Ovary (tissue), 10 donors: ENCODE measurements at places on chromosomes 4 and X. TPM values are rescaled to one million over a fixed set of nuclear protein-coding genes. Genes with fewer than 3 reads are reported as not detected.

MAGEA11 gene
- polyA plus RNA-seq = not detected

CITED1 gene
- polyA plus RNA-seq = not detected

XAGE1A gene
- not detected for polyA plus RNA-seq

GPRIN3 gene
- polyA plus RNA-seq = 1.0 TPM

PDCL2 gene
- not detected for polyA plus RNA-seq
